Daoy (cell line): ENCODE measurements at places on chromosomes 2 and 18. TPM values are rescaled to one million over a fixed set of nuclear protein-coding genes. Genes with fewer than 3 reads are reported as not detected.

GRCh38 chr2:62110415-62111025, 85.4 kb upstream of the B3GNT2 start:
- DNase-seq, result no peak

The NT5DC4 gene
- total RNA-seq, result not detected in 2 replicates

DNA sequence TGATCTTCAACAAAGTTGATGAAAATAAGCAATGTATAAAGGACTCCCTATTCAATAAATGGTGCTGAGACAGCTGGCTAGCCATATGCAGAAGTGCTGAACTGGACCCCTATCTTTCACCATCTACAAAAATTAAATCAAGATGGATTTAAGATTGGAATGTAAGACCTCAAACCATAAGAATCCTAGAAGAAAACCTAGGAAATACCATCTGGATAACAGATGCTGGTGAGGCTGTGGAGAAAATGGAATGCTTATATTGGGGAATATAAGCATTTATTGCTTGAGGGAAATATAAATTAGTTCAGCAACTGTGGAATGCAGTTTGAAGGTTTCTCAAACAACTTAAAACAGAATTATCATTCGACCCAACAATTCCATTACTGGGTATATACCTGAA, 89.6 kb downstream of the GCA start:
- no peak for DNase-seq

The EVX2 gene
- total RNA-seq, result not detected in 2 replicates

DNA sequence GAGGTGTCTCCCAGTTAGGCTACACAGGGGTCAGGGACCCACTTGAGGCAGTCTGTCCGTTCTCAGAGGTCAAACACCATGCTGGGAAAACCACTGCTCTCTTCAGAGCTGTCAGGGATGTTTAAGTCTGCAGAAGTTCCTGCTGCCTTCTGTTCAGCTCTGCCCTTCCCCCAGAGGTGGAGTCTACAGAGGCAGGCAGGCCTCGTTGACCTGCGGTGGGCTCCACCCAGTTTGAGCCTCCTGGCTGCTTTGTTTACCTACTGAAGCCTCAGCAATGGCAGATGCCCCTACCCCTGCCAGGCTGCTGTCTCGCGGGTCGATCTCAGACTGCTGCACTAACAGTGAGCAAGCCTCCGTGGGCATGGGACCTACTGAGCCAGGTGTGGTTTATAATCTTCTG, 346.3 kb downstream of the CELF4 start:
- no peak for DNase-seq

GRCh38 chr2:46381871-46382270, 84.7 kb downstream of the EPAS1 start:
- no peak for DNase-seq

DNA sequence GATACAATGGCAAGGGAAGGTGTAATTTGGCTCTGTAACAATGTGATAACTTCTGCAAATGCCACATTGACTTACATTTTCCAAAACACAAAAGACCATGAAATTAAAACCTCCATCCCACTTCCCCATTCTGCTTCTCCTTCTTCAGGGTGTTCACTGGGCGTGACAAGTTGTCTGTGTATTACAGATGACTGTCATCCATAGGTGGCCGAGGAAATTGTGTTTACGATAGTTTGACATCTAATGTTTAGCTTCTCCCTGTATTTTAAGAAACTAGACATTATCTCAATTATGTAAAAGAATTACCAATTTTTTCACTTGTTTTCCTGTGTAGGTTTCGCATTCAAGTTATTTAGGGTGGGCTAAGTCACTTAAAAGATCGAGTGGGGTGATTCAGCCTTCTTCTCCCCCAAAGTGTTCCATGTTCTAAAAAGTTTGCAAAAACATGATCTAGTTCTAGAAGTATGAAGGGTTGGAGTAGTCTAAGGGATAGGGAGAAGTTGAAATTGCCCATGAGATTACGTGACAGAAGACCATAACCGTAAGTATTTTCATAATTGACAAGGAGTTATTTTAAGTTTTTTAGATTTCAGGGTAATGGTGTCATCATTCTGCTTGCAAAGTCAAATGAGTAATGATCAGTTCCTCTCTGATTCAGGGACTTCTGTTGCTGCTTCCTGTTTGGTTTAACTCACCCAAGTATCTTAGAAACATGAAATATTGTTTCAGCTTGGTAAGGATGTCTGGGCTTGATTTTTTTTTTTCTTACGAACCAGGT, 25.2 kb upstream of the CYTIP start:
- no peak for DNase-seq

The SETBP1 gene
- 1.0 and 1.6 TPM in 2 replicates for total RNA-seq

The SNTG2 gene
- total RNA-seq, result not detected in 2 replicates

The CD226 gene
- 0.48 and 0.91 TPM in 2 replicates for total RNA-seq

- no peak for DNase-seq
Measured at GRCh38 chr2:220446106-220446712, 818.8 kb downstream of the SLC4A3 start.

The ANKRD23 gene
- total RNA-seq, result 2.1 and 6.0 TPM in 2 replicates

DNA sequence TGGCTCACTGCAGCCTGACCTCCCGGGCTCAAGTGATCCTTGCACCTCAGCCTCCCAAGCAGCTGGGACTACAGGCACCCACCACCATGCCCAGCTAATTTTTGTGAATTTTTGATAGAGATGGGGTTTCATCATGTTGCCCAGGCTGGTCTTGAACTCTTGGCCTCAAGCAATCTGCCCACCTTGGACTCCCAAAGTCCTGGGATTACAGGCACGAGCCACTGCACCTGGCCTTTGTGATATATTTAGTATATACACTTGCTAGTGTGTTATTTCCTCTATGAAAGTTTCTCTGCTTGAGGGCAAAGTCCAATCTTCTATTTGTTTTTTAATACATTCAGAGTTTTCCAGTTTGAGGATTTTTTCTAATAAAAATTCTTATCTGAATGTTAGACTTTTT, 119.3 kb downstream of the GALNT3 start:
- DNase-seq, result no peak

DNA sequence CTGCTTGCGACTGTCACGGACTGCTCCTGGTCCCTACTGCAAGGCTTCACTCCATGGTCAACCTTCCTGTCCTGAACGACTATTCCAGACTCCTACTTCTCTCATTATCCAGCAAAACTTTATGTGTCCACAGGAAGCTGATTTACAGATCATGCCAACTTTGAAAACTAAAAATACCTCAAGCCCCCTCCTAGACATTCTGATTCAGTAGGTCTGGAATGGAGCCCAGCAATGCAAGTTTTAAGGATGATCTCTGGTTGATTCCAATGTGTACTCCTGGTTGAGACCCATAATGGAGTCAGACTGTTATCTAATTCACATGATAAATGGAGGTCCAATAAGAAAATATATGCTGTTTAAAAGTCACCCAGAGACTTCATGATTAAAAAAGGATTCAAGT, 13.1 kb upstream of the LRATD1 start:
- DNase-seq, result no peak

The ANKRD30B gene
- total RNA-seq, result 0.23 TPM in 1 of 2 replicates, not detected in the other

The RASGRP3 gene
- total RNA-seq, result 3.2 and 6.7 TPM in 2 replicates

DNA sequence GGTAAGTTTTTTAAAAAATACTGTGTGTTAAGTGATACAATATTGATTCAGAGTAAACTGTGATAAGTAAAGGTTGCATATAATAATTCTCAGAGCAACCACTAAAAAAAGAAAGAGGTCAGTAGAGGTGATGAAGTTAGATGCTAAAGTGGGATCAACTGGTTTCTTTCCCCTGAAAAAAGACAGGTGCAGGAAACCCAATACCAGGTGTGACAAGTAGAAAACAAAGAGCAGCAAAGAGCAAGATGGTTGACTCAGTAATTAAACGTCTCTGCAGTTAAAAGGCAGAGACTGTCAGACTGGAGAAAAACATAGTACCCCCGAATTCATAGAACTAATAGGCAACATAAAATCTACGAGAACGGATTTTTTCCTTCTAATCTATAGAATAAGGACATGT, 128.3 kb downstream of the ATP9B start:
- no peak for DNase-seq

- DNase-seq, result no peak
Measured at GRCh38 chr2:98715812-98716451, 15.0 kb downstream of the MGAT4A start.
